ENCODE measurements at places on chromosomes 2 and 18. TPM values are rescaled to one million over a fixed set of nuclear protein-coding genes. Genes with fewer than 3 reads are reported as not detected.

- H3K4me3 ChIP-seq = no peak overlapping the region
- peaks cover 34% of the 10 kb centered on the region for H3K27me3 ChIP-seq
- H3K27ac ChIP-seq = no peak overlapping the region
- no peaks in the 10 kb centered on the region for H3K36me3 ChIP-seq
- peak; percentile 22 for DNase-seq
Observed at GRCh38 chr2:64873472-64873924, 115.7 kb upstream of the SLC1A4 start.

AKAIN1 gene
- total RNA-seq = not detected

CYRIA gene
- 1.7 TPM for total RNA-seq

PUS10 gene
- 5.7 TPM for total RNA-seq

DNAJC5G gene
- total RNA-seq = not detected

Measured in IMR-90 (cell line).